T-cell (primary cell): ENCODE measurements at places on chromosomes 7 and 10.

DNA sequence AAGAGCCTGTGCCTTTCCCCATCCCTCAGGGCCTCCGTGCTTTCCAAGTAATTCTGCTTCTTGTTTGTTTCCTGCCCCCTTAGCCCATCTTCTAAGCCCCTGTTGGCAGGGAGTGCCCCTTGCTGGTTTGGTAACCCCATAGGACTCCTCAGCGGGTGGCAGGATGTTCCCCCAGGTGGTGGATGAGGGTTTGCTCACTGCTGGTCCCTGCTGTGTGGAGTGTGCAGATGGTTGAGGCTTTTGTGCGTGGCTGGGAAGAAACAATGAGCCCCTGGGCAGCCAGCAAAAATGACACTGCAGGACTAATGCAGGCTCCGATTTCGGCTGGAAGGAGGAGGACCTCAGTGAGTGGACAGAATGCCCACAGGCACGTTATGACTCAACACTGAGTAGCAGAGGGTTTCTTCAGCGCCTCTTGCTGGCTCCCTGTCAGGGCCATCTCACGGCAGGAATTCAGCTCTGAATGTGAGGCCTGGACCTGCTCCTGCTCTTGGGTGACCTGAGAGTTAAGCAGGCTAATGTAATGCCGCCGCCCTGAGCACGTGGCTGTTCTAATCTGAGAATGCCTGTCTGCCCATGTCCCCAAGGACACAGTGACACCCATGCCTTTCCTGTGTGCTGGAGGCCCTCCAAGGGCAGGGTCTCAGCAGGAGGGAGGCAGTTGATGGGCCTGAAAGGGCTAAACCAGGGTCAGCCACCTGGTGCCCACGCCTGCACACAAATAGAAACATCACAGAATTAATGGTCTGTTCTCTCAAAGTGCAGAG, 16.6 kb downstream of the BAG3 start:
- no peak for DNase-seq
- H3K4me3 ChIP-seq: no peak overlapping the region
- no peaks in the 10 kb centered on the region for H3K27me3 ChIP-seq
- no peak overlapping the region for H3K27ac ChIP-seq
- H3K4me1 ChIP-seq: no peaks in the 10 kb centered on the region

- H3K4me3 ChIP-seq: no peak overlapping the region
- peaks cover 21% of the 10 kb centered on the region for H3K4me1 ChIP-seq
- H3K36me3 ChIP-seq: peaks cover 2% of the 10 kb centered on the region
Measured at GRCh38 chr10:131899116-131899690, 1.6 kb upstream of the PPP2R2D start.

DNA sequence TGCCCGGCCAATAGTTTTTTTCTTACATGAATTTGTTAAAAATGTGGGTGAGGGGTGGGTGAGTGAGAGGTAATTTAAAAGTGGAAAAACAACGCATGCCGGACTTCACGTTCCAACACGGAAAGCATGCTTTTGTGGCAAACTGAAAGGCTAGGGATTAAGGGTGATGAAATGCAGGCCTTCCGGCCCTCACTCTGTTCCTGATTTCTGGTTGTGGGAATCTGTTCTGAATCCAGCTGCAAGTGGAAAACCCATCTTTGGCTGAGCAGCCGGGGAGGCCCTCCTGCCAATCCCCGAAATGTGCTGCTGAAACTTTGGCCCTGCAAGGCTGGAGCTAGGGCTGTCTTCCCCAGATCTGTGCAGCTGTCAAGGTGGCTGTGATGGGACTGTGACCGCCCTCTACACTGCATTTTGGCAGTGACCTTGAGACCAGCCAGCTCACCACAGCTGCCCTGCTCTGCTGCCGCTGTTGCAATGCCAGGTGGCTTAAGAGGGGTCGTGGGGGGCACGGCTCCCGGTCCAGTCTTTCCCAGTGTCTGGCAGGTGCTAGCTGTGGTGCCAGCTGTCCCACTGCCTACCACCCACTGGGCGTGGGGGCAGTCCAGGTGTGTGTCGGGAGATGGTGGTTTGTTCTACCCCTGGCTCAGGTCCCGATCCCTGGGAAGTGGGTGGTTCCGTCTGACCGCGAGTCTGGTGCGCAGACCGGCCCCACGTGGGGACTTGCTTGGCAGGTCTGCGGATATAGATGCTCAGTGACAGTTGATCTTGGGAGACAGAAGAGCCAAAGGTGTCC, 39.0 kb downstream of the TET1 start:
- no peak overlapping the region for H3K4me3 ChIP-seq
- H3K27me3 ChIP-seq: no peaks in the 10 kb centered on the region
- H3K36me3 ChIP-seq: no peaks in the 10 kb centered on the region

GRCh38 chr7:156650042-156650441, 9.5 kb downstream of the RNF32 start:
- peaks cover 12% of the 10 kb centered on the region for H3K27me3 ChIP-seq
- H3K4me3 ChIP-seq: no peak overlapping the region
- no peaks in the 10 kb centered on the region for H3K36me3 ChIP-seq
- no peak overlapping the region for H3K27ac ChIP-seq

- no peaks in the 10 kb centered on the region for H3K27me3 ChIP-seq
- H3K4me1 ChIP-seq: no peaks in the 10 kb centered on the region
- no peak overlapping the region for H3K27ac ChIP-seq
- no peak for DNase-seq
Measured at GRCh38 chr7:25753837-25754236, 398.2 kb upstream of the NFE2L3 start.

- no peak for DNase-seq
- no peaks in the 10 kb centered on the region for H3K27me3 ChIP-seq
- H3K27ac ChIP-seq: no peak overlapping the region
- H3K4me1 ChIP-seq: no peaks in the 10 kb centered on the region
- H3K36me3 ChIP-seq: peaks cover 28% of the 10 kb centered on the region
Measured at GRCh38 chr10:95605163-95605562, 44.0 kb upstream of the SORBS1 start.

GRCh38 chr7:6556196-6556595, 4.9 kb upstream of the GRID2IP start:
- H3K27me3 ChIP-seq: no peaks in the 10 kb centered on the region
- H3K4me3 ChIP-seq: no peak overlapping the region
- peaks cover 14% of the 10 kb centered on the region for H3K4me1 ChIP-seq
- DNase-seq: no peak
- no peaks in the 10 kb centered on the region for H3K36me3 ChIP-seq

DNA sequence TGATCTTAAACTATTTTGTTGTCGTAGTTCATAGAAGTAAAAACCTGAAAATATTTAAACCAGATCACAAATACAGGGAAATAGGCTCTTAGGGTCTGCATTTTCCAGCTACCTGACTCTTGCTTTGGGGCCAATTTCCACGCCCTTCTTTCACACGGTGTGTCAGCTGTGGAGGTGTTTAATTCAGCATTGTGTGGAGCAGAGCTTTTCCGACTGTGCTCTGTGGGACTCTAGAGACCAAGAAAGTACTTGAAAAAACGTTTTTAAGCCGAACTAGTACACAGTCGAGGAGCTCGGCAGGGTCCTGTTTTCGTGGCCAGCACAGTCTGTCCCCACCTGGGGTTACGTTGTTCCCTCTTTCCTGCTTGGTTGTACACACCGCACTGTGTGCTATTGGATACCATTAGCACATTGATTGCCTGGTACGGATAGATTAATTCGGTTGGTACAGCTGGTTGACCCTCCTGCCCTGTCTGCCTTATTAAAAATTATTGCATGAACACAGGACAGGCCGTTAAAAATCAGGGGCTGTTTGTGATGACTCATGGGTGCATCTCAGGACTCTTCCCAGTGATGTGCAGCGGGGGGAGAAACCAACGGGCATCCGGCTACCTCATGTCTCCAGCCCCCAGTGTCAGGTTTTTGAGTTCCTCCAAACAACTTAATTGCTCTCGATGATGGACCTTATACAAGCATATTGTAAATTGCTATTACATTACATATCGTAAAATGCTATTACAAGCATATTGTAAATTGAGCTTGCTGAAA, 80.7 kb upstream of the BTBD16 start:
- DNase-seq: no peak
- no peak overlapping the region for H3K27ac ChIP-seq
- no peak overlapping the region for H3K4me3 ChIP-seq
- H3K36me3 ChIP-seq: no peaks in the 10 kb centered on the region

- peak overlapping the region; percentile 59 for H3K4me3 ChIP-seq
- H3K4me1 ChIP-seq: peaks cover 29% of the 10 kb centered on the region
- H3K36me3 ChIP-seq: peaks cover 6% of the 10 kb centered on the region
- H3K27me3 ChIP-seq: no peaks in the 10 kb centered on the region
- H3K27ac ChIP-seq: peak overlapping the region; percentile 85
Measured at GRCh38 chr7:106866298-106867281, 1.5 kb downstream of the PIK3CG start.
